ENCODE measurements at places on chromosomes 12 and 14. TPM values are rescaled to one million over a fixed set of nuclear protein-coding genes. Genes with fewer than 3 reads are reported as not detected.

AHNAK2 gene
- 21.6 TPM for total RNA-seq

ADSS1 gene
- 42.3 TPM for total RNA-seq

A2M gene
- total RNA-seq = 233 TPM

PAPLN gene
- total RNA-seq = 0.58 TPM

OVCH1 gene
- 0.35 TPM for total RNA-seq

ANO2 gene
- 3.4 TPM for total RNA-seq

OTOGL gene
- 0.40 TPM for total RNA-seq

CYP27B1 gene
- 0.62 TPM for total RNA-seq
